ENCODE measurements at places on chromosomes 11 and 22. TPM values are rescaled to one million over a fixed set of nuclear protein-coding genes. Genes with fewer than 3 reads are reported as not detected.
A peak's percentile ranks its signal among the peaks of the same experiment; 100 is the strongest.

DNA sequence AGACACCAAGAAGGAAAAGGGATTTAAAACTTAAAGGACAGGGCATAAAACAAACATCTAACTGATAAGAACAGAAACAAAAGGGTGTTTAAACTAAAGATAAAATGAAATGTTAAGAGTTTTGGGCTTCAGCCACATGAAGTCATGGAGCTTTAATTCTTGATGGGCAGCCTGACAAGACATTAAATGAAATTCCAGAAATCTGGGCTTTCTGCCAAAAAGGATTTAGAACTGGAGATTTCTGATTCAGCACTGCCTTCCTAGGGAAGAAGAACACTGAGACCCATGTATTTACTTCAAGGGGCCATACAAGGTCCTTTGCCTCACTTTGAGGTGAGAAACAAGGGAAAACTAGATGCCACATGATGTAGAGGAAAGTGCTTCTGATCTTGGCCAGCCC, 355.9 kb upstream of the RAG2 start:
- no peak overlapping the region for H3K4me3 ChIP-seq
- no peaks in the 10 kb centered on the region for H3K36me3 ChIP-seq
- H3K4me1 ChIP-seq, result no peaks in the 10 kb centered on the region
- no peak for DNase-seq

DNA sequence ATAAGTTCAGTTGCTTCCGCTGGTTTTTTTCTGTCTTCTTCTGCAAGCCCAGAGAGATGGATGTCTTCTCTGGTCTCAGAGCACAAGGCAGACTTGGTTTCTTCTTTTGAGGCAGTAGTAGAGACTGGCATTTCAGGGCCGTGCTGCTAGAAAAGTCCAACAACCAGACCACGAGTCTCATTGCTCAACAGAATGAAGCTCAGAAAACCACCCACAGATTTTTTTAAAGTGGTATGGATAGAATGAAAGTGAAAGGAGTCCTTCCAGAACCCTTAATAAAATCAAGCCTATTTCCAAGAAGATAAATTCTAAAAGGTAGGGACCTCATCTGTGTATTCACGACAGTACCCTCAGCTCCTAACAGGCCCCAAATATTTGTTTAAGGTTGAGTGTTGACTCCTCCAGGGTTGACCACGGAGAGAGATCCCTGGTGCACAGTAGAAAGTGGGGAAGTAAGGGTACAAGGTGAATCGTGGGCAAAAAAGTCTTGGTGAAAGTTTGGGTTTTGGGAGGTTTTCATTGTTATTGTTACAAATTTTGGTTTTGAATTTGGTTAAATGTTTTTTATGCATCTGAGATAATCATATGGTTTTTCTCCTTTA, 43.6 kb upstream of the DDX6 start:
- H3K36me3 ChIP-seq, result no peaks in the 10 kb centered on the region
- DNase-seq, result no peak
- H3K27me3 ChIP-seq, result no peaks in the 10 kb centered on the region
- peaks cover 17% of the 10 kb centered on the region for H3K4me1 ChIP-seq
- peak overlapping the region; percentile 17 for H3K27ac ChIP-seq
- no peak overlapping the region for H3K4me3 ChIP-seq

DNA sequence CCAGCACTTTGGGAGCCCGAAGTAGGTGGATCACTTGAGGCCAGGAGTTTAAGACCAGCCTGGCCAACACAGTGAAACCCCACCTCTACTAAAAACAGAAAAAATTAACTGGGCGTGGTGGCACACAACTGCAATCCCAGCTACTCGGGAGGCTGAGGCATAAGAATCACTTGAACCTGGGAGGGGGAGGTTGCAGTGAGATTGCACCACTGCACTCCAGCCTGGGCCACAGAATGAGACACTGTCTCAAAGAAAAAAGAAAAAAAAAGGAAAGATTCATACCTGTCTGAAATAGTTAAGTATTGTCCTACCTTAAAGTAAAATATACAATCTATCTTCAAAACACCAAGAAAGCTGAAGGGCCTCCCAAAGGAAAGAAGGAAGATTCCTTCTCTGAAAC, 20.1 kb downstream of the RBFOX2 start:
- H3K36me3 ChIP-seq, result no peaks in the 10 kb centered on the region
- no peak for DNase-seq
- no peak overlapping the region for H3K27ac ChIP-seq
- H3K4me3 ChIP-seq, result no peak overlapping the region
- H3K4me1 ChIP-seq, result no peaks in the 10 kb centered on the region

GRCh38 chr22:29348956-29349355, 33.5 kb upstream of the RASL10A start:
- H3K36me3 ChIP-seq, result peaks cover 59% of the 10 kb centered on the region
- no peaks in the 10 kb centered on the region for H3K27me3 ChIP-seq
- H3K4me3 ChIP-seq, result no peak overlapping the region
- DNase-seq, result no peak
- no peaks in the 10 kb centered on the region for H3K4me1 ChIP-seq
- no peak overlapping the region for H3K27ac ChIP-seq

GRCh38 chr22:47421846-47422245, 659.4 kb downstream of the TBC1D22A start:
- H3K36me3 ChIP-seq, result no peaks in the 10 kb centered on the region
- no peak overlapping the region for H3K4me3 ChIP-seq
- no peak overlapping the region for H3K27ac ChIP-seq
- H3K27me3 ChIP-seq, result no peaks in the 10 kb centered on the region
- no peak for DNase-seq

The OR2AT4 gene
- not detected for total RNA-seq
